ENCODE measurements at places on chromosomes 7 and 10.

GRCh38 chr7:106794276-106795083 lies 70.6 kb upstream of the PIK3CG start:
- no peak for DNase-seq

DNA sequence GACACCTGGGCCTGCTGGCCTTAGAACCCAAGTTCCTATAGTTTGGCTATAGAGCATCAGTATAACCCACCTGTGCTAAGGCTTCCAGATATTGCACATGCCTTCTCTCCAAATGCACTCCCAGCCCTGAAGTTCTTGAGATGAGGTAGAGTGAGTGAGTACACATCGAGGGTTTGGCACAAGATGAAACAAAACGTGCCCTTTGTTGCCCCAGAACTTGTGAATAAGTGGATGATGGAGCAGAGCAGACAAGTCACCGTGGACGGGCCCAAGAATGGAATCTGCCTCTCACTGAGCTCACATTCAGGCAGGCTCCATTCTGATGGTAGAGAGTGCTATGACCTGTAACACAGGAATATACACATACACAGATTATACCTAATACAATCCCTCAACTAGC lies 73.0 kb upstream of the STK17A start:
- no peak for DNase-seq

DNA sequence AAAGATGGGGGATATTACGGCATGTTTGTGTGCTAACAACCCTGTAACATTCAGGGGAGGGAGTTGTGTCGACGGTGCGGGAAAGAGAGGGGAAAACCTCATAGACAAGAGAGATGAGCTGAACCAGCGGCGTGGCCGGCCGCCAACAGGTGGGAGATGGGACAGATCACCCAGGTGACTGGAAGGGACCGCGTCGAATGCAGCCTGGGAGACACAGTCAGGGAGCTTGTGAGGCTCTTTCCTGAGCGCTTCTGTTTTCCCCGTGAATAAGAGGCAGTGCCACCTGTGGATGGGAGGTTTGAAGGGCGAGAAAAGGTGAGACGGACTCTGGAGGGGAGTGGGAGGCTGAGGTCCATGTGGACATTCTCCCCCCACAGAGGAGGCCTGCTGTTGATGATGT lies 9.9 kb upstream of the PRKAG2 start:
- no peak for DNase-seq

- no peak for DNase-seq
These were observed 18.0 kb upstream of the OPN4 start for GRCh38 chr10:86636311-86636710.

- DNase-seq, result no peak
These were observed 40.2 kb downstream of the TCERG1L start for GRCh38 chr10:131271195-131271880.

DNA sequence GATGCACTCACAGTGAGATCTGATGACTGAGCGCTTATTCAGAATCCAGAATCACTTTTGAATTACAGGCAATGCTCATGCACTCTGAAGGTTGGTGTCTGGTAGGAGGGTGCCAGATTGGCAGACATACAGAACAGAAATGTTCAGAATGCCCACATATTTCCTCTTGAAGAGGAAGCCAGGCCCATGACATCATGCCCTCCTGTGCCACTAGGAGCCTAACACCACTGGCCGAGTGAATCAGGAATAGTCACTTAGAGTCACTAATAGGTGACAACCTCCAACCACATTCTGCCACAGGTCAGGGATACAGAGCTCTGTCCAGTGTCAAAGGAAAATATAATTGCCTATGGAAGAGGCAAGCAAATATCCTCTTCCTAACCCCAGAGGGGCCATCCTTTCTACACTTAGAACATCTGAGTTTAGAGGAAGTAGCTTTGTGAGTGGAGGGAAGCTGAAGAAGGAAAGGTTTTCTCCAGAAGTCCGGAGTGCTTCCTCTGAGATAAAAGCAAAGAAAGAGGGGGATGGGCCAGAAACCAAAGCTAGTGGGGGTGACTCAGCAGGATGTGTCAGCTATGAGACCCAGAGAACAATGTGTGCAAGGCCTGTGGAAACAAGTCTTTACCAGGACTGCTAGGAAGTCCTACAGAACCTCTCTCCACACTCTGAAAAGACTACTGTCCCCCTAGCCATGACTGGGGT lies 838.8 kb downstream of the GRID1 start:
- DNase-seq, result no peak

DNA sequence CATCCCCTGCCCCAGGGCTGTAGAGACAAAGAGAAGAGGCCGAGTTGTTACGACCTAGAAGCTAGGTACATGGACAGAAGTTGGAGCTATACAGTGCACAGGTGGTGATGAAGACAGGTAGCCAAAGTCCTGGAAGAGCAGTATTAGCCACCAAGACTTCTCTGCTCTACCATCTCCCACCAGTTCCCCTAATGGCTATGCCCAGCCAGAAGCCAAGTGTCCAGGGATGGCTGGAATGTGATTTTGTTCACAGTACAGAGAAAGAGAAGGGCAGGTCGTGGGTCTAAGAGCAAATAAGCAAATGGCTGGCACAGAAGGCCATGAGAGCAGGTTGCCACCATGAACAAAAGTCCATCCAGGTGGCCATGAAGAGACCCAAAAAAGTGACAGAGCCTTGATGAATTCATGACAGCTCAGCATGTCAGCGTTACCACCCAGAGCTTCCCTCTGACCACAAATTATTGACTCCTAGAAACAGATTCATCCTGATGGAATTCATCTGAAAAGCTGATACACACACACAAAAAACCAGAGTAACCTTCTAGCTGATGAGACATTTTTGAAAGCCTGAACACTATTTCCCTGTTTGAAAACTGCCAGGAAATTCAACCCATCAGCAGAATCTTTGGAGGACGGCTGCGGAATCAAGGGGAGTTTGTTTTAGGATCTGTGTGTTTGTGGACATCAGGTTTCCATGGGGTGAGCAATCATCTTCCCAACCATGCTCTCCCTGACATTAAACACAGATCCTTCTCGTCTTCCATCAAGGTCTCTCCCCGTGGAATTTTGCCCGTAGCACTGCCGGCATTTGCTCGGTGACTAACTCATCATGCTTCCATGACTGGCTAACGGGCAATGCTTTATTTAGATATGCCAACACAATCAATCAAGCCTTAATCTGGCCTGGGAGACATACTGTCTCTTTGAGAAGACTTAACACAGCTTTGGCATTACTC lies 906.7 kb upstream of the AUTS2 start:
- DNase-seq, result no peak

- no peak for DNase-seq
These were observed 73.9 kb upstream of the LEP start for GRCh38 chr7:128167042-128167701.

DNA sequence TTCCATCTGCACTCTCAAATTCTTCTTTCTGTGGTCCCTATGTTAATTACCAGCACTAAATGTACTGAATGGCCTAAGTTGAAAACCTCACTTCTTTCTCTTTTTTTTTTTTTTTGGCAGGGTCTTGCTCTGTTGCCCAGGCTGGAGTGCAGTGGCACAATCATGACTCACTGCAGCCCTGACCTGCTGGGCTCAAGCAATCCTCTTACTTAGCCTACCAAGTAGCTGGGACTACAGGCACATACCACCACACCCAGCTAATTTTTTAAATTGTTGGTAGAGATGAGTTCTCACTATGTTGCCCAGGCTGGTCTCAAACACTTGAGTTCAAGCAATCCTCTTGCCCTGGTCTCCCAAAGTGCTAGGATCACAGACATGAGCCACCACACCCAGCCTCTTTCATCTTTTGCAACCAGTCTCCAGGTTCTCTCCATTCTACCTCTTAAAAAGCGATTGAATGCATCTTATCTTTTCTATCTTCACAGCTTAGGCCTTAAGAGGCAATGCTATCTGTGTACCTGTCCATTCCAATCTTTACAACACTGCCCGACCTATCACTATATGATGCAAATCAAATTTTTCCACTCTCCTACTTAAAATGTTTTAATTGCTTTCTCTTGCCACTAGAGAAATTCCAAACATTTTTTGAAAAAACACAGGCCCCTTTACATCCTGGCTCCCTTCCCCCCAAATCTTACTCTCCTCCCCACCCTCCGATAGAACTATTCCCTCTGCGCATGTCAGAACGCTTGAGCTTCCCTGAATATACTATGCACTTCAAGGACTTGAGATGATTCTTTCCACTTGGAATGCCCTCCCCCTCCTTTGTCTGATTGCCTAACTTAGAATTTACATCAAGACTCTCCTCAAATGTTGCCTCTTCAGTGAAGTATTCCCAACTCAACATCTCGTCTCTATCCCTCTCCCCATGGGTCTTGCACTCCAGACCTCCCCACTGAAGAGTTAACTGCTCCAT lies 6.0 kb downstream of the ICA1 start:
- no peak for DNase-seq

- DNase-seq, result no peak
These were observed 217.7 kb upstream of the ETV1 start for GRCh38 chr7:14207138-14207537.

DNA sequence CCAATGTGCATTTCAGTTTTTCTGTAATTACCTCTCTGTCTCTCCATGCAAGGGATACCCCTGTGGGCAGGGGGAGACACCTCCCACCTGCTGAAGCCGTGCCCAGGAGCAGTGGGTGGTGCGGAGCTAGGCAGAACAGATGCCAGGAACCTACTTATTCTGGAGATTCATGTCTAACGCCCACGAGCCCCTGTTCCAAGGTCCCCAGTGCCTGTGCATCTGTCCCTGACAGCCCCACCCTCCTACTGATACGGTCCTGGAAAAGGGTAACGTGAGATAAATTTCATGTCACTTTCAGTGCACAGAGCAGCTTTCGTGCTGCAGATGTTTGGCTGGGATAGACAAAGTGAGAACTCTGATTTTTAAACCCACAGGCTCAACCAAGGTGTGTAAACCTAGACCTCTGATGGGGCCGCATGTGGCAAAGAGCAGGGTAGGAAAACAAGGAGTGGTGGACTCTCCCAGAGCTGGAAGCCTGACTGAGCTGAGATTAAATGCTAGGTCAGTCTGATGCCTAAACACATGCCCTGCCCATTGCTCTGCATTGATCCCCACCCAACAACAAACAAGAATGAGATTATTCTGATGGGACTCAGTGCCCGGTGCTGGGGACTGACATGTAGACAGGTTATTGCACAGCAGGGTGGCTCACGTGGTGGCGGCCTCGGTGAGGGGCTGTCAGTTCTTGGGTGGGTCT lies 123.6 kb upstream of the GDF10 start:
- DNase-seq, result no peak

DNA sequence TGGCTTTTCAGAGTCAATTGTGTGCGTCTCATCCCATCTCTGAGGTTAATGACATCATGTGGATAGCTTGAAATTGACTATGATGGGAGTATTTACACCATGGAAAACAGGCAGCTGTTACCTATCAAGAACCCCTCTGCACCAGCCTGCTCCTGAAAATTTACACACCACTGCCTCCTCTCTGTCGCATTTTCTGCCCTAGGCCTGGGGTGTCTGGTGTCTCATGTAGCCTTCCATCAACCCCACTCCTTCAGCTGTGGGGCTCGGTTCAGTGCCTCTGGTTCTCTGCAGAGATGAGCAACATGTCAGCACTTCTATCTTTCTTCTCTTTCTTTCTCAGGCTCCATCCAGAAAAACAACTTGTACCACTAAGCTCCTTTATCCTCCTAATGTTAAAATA lies 600.5 kb downstream of the TYW1 start:
- DNase-seq, result no peak

GRCh38 chr10:96703358-96703757 lies 17.0 kb downstream of the PIK3AP1 start:
- DNase-seq, result no peak

Data from activated CD8-positive, alpha-beta memory T cell treated with anti-CD3 and anti-CD28 coated beads, Interleukin-2, amount 50 U/mL, for 48 hours (primary cell).